Hematopoietic multipotent progenitor cell treated with erythropoietin and hydrocortisone succinate and interleukin-3 and kit ligand, for 8 days (in vitro differentiated cells): ENCODE measurements at places on chromosomes 11 and 22.

- no peak for DNase-seq
These were observed 43.1 kb downstream of the CACNG2 start for GRCh38 chr22:36660510-36660840.

- DNase-seq = no peak
These were observed 3.0 kb downstream of the DKK3 start for GRCh38 chr11:12005476-12005875.

GRCh38 chr11:6864438-6864837 is 1.6 kb downstream of the OR10A2 start:
- DNase-seq = no peak

DNA sequence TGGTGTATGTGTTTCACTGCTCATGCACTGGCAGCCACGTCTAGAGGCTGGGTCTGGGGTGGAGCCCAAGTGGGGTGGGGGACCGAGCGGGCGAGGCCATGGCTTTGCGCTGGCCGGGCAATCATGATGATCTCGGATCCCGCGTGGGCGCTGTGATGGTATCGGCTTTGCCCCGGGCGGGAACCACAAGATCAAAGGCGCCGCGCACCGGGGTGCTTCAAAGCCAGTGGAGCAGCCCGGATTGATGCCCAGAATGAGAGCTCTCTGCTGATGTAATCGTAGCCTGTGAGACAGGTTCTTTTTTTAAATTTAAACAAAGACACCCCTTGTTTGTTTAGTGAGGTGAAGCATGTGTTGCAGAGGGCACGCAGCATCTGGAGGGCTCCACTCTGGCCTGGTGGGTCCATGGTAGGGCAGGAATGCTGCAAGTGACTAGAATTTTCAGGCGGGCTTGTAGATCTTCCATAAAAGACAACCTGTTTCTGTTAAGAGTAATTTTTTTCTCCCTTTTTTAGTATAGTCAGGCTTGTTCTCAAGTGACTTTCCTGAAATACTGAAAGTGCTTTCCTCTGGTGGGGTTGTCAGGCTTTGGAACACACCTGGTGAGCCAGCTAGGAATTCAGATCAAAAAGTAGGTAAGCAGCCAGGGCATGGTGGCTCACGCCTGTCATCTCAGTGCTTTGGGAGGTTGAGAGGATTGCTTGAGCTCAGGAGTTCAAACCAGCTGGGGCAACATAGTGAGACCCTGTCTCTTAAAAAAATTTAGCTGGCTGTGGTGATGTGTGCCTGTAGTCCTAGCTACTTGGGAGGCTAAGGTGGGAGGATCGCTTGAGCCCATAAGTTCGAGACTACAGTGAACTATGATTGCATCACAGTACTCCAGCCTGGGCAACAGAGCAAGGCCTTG is 40.7 kb downstream of the ZNRF3 start:
- DNase-seq = no peak

- no peak for DNase-seq
These were observed 2.7 kb upstream of the PLAAT3 start for GRCh38 chr11:63616953-63617352.

- no peak for DNase-seq
These were observed 77.4 kb downstream of the HIPK3 start for GRCh38 chr11:33334627-33335026.

- no peak for DNase-seq
These were observed 191.8 kb upstream of the NECTIN1 start for GRCh38 chr11:119920666-119921387.

- DNase-seq = peak; percentile 20
These were observed 11.2 kb downstream of the C11orf58 start for GRCh38 chr11:16749666-16750065.

DNA sequence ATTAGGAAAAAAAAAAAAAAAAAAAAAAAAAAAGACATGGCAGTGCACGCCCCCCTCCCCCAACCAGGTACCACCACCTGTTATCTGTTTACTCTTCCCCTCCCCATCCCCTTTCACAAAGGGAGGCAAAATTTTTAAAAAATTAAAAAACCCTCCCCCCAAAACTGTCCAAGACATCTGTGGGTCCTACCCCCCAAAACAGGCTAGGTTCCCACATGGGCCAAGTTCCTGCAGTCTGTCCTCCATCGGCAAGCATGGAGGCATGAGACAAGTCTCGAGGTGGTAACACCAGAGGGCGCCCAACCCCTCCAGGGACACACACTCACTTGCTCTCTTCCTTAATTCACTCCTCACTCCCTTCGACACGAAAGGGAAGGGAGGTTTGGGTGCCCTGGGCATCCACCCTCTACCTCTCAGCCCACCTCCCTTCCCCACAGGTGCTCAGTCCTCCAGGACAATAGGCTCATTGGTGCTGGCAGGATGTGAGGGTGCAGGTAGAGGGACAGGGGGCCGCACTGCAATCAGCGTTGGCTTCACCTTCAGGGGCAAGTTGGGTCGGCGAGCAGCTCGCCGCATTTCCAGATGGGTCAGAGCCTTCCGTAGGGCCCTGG is 2.2 kb upstream of the TUT1 start:
- DNase-seq = peak; percentile 91

GRCh38 chr11:127862406-127862805 is 725.0 kb downstream of the ETS1 start:
- DNase-seq = no peak

DNA sequence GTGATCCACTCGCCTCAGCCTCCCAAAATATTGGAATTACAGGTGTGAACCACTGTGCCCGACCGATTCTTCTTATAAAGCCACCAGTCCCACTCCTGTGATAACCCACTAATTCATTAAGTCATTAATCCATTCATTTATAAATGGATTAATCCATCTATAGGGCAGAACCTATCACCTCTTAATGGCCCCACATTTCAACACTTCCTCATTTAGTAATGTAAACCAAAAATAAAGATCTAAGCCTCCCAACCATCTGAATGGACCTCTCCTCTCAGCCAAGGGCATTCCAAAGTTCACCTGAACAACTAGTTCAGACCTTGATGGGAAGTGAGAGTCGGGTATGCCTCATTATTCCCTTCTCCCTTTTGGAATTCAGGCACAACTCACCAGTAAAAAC is 9.9 kb upstream of the MRPL11 start:
- no peak for DNase-seq

DNA sequence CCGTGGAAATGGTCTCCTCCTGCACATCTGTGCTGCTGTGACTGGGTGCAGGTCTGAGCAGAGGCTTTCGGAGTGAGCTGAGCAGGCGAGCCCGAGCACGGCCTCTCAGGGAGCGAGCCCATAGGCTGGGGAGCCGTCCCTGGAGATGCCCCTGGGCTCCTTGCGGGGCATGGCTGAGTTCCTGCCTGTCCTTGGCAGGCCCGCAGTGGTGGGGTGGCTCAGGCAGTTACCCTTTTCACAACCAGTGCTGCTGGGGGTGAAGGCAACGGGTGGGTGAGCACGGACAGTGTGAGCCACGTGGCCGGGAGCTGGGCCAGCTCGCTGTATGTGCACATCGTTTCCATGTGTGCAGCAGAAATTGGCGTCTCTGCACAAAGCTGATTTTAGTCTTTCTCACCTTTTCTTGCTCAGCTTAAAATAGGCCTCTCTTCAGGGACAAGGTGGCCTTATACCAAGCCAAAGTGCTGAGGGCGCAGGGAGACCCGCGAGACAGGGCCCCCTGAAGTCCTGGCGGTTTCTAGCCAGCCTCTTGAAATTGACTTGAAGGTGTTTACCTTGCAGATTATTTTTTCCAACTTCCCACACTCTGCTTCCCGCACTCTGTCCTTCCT is at the start of gene TP53AIP1:
TSS of gene TP53AIP1 (minus strand) at position 55 of the 611 bp plus-strand sequence. CDS start 5,053 bp downstream, outside the sequence.
- DNase-seq = no peak

- peak; percentile 83 for DNase-seq
These were observed 22.0 kb downstream of the TBRG1 start for GRCh38 chr11:124644426-124645280.

DNA sequence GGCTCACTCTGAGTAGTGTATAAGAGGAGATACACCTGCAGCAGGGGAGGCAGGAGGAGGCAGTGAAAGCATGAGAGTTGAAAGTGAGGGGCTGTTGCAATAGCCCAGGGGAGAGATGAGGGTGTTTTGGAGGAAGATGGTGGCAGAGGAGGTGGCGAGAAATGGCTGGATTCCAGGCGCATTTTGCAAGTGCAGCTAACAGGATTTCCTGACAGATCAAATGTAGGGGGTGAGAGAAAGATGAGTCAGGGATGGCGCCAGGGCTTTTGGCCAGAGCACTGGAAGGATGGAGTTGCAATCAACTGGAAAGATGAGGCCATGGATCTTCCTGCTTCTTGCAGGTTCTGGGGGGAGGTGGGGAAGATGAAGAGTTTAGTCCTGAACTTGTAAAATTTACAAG is 16.8 kb upstream of the TSPAN18 start:
- no peak for DNase-seq

DNA sequence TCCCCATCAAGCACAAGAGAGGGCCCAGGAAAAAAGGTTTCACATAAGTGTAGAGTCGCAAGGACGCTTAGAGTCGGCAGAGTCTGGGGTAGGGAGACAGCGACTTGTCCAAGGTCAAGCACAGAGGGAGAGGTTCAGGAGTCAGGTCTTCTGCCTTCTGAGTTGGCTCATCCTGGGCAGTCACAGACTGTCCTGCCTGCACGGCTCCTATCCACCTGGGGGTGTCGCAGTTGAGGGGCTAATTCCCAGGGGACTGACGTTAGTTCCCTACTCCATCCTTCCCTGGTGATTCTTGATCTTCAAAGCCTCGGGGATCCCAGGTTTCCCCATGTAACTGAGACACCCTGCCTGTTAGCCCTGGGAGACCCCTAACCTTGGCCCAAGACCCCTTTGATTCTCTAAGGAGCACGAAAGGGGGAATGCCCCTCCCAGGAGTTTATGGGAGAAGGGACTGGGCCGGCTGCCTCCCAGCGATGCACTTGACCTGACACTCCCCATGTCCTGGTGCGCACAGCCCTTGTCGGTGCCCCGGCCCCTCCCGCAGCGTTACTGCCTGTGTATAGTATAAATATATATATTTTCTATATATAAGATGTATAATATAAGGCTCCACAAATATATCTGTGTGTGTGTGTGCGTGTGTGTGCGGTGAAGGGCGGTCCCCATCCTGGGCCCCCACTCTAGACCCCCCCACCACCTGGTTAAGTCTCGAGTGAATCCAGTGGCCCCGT is 14.7 kb upstream of the TAB1 start:
- no peak for DNase-seq

DNA sequence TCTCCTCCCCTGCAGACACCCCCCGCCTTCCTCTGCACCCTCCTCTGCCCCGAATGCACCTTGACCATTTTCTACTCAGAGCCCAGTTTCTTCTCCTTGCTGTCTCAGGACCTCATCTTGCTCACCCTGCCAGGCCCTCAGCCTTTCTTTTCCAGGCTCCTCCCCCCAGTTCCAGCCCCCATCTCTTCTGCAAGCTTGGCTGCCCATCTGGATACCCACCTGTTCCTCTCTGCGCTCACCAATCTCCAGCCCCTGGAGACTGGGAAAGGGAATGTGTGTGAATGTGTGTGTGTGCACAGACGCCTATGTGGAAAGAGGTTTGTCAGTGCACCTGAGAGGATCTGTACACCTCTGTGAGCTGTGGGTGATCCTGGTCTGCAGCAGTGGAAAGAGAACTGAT is 36.4 kb downstream of the SLC22A12 start:
- no peak for DNase-seq

- DNase-seq = no peak
These were observed 9.7 kb downstream of the CHRM1 start for GRCh38 chr11:62911137-62912130.

GRCh38 chr11:94735907-94736306 is 32.2 kb upstream of the AMOTL1 start:
- no peak for DNase-seq

DNA sequence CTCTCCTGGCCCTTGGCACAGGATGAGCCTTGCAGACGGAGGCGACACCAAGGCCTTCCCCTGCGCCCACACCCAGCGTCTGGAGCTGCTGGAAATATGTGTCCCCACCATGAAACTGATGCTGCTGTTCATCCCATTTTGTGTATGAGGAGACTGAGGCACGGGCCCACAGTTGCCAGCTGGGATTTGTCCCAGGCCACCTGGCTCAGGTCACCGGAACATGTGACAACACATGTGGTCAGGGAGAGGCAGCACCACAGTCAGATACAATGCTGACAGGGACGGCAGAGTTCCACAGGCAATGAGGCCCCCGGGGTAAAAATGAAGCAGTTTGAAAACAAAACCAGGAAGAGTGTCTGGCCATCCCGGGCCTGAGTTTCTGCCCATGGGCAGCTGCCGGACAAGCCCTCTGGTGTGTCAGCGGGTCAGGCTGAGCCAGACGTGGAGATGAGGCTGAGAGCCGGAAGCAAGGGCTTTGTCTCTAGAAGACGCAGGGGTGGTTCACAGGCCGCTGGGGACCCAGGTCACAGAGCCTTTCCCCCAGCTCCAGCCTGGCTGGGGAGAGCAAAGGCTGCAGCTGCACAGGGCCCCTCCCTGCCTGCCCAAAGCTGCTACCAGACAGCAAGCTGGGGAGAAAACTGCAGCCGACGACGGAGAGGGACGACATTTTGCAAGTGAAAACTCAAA is 80.7 kb downstream of the CDKN1C start:
- DNase-seq = no peak

DNA sequence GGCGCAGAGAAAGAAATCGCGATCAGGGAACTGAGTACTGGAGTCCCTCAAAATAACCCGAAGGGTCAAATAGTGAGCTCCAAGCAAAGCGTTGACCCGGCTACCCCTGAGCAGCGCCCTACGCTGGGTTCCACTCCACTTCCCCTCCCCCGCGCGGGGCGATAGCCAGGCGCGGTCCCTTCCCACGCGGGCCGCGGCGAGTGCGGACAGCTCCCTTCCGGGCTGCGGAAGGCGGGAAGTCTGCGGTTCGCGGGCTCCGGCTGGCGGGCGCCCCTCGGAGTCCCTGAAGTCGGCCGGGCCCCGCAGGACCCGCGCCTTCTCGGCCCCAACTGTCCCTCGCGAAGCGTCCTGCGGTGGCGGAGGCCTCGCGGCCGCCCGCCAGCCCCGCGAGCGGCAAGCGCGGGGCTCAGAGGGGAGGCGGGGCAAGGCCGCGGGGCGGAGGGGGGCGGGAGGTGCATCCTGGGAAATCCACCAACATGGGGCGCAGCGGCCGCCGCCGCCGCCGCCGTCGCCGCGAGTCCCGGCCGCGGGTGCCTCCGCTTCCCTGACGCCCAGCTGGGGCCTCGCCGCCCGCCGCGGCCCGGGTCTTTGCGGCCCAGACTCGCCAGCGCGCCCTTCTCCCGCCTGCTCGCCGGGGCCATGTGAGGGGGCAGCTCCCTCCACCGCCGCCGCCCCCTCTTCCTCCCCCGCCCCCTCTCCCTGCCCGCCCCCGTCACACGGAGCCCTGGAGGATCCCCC is at the start of gene QSER1:
TSS of gene QSER1 (plus strand) at position 457 of the 738 bp plus-strand sequence. CDS start 315 bp downstream, outside the sequence.
- peak; percentile 68 for DNase-seq
